Type B pancreatic cell (in vitro differentiated cells): ENCODE measurements at places on chromosomes 2 and 18.

GRCh38 chr18:55706898-55707297, 118.9 kb upstream of the TCF4 start:
- H3K36me3 ChIP-seq = no peaks in the 10 kb centered on the region
- H3K4me3 ChIP-seq = no peak overlapping the region
- no peak for DNase-seq
- no peaks in the 10 kb centered on the region for H3K4me1 ChIP-seq
- no peak overlapping the region for H3K27ac ChIP-seq

GRCh38 chr2:82330155-82330554, 2025.6 kb upstream of the LRRTM1 start:
- DNase-seq = no peak
- H3K36me3 ChIP-seq = no peaks in the 10 kb centered on the region
- no peak overlapping the region for H3K27ac ChIP-seq

- H3K27ac ChIP-seq = no peak overlapping the region
- H3K4me1 ChIP-seq = peaks cover 6% of the 10 kb centered on the region
- no peak overlapping the region for H3K4me3 ChIP-seq
- no peaks in the 10 kb centered on the region for H3K36me3 ChIP-seq
Observed at GRCh38 chr2:33670392-33670937, 71.4 kb upstream of the FAM98A start.

DNA sequence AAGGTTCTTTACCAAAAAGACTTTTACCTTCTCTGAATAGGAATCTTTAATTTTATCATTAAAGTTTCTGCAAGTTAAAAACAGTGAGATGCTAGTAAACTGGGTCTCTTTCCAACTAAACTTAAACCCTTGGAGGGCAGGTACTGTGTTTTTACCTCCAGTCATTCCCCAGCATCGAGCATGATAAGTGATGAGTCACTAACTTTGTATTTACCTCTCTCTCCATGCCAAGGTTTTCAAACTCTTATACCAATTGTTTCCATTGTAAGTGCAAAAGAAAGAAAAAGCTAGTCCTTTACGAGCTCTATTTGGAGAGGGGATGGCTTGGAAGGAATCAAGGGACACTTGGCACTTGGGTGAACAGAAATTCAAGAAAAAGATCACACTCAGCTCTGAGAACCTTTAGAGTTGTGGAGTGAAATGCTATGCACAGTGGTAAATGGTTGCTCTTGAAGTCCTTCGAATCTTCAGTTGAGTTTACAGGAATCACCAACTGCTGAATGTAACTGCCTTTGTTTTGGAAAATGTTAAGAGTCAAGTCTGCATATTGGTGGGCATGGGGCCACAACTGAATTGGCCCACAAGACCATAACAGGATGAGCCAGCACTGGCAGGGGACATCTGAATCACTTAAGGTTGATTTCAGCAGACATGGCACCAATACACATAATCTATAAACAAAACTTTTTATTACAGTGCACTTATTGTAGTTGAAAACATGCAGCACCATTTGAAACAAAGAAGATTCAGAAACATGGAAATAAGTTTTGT, 8.3 kb upstream of the RBM43 start:
- H3K36me3 ChIP-seq = peaks cover 5% of the 10 kb centered on the region
- H3K27me3 ChIP-seq = no peaks in the 10 kb centered on the region
- no peaks in the 10 kb centered on the region for H3K4me1 ChIP-seq

DNA sequence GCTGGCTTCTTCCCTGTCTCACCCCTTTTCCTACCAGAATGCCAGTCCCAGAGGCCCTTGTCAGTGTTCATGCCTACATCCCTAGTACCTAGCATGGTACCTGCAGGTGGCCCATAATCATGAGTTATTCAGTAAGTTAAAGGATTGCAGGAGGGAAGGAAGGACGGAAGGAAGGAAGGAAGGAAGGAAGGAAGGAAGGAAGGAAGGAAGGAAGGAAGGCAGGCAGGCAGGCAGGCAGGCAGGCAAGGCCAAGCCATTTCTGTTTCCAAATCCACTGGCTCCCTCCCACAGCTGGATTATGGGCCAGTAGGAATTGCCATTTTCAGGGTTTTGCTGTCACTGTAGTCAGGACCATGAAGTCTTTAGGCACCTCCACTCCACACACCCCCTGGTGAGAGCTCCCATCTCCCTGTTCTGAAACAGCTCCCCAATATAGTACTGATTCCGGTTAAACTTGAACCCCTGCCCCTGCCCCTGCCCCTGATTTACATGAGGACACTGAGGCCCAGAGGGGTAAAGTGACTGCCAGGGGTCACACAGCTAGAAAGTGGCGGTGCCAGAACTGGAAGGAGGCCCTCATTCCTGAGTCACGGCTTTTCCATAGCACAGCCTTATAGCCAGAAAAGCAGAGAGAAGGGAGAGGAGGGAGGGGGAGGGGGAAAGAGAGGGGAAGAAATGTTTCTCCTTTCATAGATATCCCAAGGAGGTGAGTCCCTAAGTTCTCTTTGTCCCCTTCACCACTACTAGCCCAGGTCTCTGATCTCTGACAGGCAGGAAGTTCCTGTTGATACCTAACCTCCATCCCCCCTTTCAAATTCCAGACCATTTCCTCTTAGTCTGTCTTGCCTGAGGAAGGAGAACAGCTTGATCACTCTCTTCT, 12.2 kb upstream of the TNS1 start:
- peaks cover 52% of the 10 kb centered on the region for H3K4me1 ChIP-seq
- no peaks in the 10 kb centered on the region for H3K36me3 ChIP-seq
- no peak for DNase-seq
- H3K27ac ChIP-seq = no peak overlapping the region
- no peak overlapping the region for H3K4me3 ChIP-seq
